Amygdala (tissue), 56 donors: ENCODE measurements at places on chromosomes 2 and 18.
A peak's percentile ranks its signal among the peaks of the same experiment; 100 is the strongest.

DNA sequence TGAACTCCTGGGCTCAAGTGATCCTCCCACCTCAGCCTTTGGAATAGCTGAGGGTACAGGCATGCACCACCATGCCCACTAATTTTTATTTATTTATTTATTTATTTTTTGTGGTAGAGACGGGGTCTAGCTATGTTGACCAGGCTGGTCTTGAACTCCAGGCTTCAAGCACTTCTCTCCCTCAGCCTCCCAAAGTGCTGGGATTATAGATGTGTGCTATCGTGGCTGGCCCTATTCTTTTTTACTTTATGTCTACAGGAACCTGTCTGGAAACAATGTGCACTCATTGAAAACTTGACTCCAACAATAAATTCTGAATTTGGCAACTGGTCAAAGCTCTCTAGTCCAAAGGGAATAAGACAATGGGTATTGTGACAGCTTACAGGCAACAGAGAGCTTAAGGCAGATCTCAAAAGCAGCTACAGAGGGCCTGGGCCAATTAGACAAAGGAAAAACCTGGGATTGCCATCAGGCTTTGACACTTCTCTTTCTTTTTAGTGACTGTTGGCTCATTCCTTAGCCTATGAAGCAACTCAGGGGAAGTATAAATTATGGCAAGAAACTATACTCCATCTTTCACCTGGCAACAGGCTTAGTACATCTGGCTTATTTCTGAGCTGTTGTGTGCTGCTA lies 55.1 kb upstream of the RAPGEF4 start:
- DNase-seq = no peak

DNA sequence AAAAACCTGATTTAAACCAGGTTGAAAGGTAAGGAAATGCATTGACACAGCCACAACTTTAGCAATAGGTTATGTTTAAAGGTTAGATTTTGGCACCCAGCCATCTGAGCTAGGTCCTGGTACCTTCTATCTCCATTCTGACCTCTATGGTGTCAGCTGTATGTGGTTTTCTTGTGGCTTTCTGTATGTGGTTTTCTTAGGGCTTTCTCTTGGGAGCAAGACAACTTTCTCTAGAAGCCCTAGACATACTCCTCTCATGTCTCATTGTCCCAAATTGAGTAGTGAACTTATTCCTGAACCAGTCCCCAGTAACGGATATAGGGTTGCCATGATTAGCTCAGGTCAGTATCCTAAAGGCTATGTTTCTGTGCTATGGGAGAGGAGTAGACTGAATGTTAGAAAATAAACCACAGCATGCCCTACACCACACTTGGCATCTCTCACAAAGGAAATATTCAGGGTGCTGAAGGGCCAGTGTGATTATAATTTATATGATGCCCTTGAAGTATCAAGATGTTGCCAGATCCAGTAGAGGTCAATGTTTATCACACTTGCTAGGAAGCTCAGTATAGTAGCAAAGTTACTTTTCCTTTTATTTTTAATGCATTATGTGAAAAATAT lies 176.1 kb downstream of the CAPN13 start:
- no peak for DNase-seq

GRCh38 chr2:163252199-163252598 lies 413.6 kb upstream of the KCNH7 start:
- DNase-seq = no peak

DNA sequence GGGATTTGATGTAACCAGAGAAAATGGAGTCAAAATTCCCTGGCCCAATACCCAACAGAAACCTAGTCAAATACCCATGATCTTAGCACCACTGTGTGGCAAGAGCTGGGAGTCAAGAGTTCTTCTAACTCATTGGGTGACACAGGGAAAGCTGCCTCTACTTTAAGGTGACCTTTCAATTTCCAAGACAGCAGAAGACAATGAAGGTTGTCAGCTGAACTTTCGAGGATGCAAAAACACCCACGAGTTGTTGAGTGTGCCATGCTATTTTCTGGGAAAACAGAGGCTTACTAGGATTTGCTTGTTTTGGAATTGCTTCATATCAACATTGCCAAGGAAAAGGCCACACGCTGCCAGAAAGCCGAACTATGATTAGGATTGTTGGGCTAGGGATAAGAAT lies 61.6 kb upstream of the CYRIA start:
- DNase-seq = no peak

- DNase-seq = no peak
Observed at GRCh38 chr2:167758292-167758691, 489.1 kb downstream of the STK39 start.

- DNase-seq = no peak
Observed at GRCh38 chr2:127655209-127656073, 9.5 kb downstream of the GPR17 start.

DNA sequence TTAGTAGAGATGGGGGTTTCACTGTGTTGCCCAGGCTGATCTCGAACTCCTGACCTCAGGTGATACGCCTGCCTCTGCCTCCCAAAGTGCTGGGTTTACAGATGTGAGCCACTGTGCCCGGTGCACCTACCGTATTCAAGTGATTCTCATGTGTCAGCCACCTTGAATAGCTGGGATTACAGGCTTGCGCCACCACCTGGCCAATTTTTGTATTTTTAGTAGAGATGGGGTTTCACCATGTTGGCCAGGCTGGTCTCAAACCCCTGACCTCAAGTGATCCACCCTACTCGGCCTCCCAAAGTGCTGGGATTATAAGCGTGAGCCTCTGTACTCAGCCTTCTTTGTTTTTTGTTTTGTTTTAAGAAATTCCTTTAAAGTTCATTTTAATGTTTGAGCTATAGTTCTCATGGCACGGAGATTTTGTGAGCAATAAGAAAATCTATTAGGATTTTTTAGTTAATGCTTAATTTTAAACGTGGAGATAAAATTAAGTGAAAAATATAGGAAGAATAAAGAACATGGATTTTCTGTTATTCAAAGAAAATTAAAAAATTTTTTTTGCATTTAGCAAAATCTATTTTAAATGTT lies 242.6 kb downstream of the PHLPP1 start:
- no peak for DNase-seq

GRCh38 chr18:26051843-26052242 lies 38.6 kb downstream of the SS18 start:
- no peak for DNase-seq

- DNase-seq = no peak
Observed at GRCh38 chr2:50687327-50687726, 344.6 kb downstream of the NRXN1 start.

- DNase-seq = peak; percentile 61
Observed at GRCh38 chr2:186693446-186693832, 421 bp upstream of the FAM171B start.

DNA sequence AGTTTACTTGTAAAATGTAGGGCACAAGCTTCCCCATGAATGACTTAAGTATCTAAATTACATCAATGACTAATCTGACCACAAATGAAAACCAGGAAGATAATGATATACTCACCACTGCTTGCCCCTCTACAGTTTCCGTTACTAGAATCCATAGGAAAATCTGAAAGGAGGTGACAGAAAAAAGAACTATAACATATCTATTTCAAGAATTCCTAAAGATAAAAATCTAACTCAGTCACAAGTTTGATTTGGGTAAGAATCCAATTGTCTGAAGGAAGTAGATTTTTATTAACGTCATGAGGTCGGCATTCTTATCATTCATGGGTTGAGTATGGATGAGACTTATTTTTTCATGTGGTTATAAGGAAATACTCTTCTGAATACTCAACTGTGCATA lies 7.8 kb downstream of the FRZB start:
- DNase-seq = no peak

DNA sequence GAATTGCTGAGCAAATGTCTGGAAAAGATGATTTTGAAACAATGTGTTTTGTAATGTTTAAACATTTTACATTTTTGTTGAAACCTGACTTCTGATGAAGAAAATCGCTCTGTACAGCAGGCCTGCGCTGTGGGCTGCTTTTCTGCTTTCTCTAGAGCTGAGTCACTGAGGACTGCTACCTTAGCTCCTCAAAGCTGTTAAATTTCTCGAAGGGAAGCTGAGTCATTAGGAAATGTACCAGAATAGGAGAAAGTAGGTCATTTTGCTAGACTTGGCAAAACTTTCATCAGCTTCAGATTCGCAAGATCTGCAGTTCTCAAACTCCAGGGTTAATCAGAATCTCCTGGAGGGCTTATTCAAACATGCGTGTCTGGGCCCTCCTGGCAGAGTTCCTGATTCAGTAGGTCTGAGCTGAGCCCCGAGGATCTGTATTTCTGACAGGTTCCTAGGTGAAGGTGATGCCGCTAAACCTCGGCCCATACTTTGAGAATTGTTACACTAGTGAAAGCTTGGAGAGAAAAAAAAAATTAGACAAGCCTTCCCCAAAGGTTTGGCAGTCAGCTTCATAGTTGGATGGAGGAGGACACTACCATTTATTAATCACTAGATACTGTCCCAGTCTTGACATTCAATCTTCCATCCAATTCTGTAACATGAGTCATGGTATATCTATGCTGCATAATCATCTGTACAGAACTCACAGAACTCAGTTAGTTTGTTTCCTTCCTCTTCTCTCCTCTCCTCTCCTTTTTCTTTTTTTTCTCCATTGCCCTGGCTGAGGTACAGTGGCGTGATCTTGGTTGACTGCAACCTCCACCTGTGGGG lies 297.6 kb downstream of the PARD3B start:
- DNase-seq = no peak

DNA sequence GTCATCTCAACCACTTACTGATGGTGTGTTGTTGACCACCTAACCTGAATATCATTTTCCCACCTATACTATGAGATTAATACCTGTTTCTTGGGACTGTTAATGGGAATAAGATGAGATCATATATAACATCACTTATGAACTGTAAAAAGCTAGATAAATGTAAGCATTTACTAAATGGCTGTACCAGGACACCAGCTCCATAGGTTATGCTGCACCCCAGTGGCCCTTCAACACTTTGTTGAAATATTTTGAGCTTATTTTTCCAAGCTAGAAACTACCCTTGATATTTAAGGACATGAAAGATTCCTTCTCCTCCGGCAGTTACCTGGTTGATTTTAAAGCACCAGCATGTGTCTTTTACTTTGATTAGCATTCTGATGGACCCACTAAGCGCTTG lies 138.0 kb upstream of the CDCA7 start:
- no peak for DNase-seq

DNA sequence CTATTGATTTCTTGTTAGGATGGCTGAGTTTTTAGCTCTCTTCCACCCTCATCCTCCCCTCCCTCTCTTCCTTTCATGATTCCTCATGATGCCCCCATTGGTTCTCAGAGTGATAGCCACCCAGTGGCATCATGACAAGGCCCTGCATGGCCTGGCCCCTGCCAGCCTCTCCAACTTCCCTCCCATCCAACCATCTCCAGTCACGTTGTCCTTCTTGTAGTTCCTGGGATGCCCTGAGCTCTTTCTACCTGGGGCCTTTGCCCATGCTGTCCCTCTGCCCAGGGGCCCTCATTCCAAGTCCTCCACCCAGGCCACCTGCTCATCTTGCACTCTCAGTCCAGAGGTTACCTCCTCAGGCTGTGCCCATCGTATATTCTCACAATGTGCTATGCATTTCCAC lies 247.5 kb downstream of the TFCP2L1 start:
- DNase-seq = no peak

- DNase-seq = no peak
Observed at GRCh38 chr2:152093464-152093863, 5.4 kb downstream of the CACNB4 start.

- no peak for DNase-seq
Observed at GRCh38 chr2:203909261-203909967, 27.1 kb upstream of the ICOS start.

DNA sequence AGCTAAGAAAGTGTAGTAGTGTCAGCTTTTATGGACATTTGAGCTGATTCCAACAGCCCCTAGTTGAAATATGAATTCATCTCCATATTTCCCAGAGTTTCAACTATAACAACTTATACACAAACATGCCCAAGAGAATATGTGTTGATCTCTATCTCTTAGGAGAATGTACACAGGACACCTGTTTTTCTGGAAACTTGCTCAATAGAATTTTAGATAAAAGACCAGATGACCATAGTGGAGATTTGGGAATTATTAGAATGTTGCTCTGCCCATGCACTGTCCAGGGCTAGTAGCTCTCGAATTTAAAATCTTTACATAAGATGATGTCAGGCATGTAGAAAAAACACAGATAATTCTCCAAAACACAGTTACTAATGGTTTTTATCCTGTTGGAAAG lies 162.3 kb upstream of the VRK2 start:
- DNase-seq = no peak

DNA sequence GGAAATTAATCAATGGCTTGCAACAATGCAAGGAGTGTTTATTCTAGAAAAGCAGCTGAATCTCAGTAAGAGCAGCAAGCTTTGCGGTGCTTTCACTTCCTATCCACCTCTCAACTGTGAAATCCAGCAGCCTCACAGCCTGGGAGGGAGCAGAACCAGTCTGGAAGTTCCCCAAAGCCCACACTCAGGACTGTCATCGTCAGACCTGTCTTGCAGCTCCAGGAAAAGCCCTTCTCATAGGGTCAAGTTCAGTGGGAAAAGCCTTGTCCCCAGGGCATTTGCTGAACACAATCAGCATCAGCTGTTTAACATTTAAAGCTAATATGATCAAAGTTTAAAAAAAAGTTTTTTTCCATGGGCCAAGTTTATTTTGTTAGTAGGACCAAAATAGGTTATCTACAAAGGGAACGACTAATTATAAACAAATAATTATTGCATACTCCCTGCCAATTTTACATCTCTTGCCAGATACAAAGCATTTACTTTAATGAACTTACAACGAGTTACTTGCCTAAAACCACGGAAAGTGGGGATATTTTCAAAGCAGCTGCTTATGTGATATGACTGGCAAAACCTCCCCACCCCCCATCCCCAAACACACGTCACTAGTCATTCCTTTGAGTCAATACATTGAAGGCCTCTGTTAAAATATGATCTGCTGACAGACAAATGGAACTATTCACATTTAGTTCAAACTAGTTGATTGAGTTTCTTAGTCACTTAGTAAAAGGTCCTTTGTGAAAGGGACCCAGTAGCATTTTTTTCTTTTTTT lies 36.8 kb downstream of the PARD6G start:
- DNase-seq = no peak

GRCh38 chr18:65706646-65707045 lies 44.2 kb upstream of the CDH7 start:
- no peak for DNase-seq

DNA sequence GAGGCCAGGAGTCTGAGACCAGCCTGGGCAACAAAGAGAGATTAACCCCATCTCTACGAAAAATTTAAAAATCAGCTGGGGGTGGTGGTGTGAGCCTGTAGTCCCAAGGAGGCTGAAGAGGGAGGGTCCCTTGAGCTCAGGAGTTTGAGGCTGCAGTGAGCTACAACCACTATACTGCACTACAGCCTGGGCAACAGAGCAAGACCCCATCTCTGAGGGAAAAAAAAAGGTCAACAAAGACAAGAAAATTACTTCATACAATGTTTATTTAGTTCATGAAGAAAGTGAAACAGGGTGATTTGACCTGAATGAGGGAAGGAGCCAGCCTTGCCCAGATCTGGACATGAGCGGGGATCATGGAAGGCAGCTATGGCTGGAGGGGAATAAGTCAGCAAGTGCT lies 59.1 kb downstream of the TMEM163 start:
- no peak for DNase-seq
